ENCODE measurements at places on chromosomes 12 and 14.
A peak's percentile ranks its signal among the peaks of the same experiment; 100 is the strongest.

DNA sequence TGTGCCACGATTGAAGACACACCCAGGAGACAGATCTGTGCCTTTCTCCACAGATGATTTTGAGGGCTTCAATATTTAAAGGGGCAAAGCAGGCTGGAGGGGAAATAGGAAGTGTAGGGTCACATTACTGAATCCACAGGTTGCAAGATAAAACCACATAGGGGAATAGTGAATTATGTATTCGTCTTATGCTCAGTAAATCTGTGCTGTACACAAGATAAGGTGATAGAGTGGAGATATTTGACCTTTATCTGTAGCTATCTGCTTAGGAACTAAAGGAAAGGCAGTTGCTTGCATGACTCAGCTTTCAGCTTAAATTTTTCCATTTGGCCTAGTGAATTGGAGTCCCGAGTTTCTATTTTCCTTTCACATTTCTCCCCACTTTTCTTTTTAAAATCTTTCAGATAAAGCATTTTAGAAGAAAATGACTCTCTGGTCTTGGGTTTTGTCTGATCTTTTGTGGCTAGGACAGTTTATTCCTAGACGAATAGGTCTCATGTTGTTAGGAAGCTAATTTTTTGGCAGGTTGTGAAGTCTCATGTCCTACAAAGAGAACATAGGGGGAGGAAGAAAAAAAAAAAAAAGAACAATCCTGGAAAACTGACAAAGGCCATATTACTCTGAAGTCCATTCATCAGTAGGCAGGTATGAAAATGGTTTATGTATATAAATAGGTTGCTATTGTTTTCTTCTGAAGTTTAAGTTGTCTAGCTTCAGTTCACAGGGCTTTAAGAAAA, 55.4 kb downstream of the FBXO33 start:
- no peak for DNase-seq

DNA sequence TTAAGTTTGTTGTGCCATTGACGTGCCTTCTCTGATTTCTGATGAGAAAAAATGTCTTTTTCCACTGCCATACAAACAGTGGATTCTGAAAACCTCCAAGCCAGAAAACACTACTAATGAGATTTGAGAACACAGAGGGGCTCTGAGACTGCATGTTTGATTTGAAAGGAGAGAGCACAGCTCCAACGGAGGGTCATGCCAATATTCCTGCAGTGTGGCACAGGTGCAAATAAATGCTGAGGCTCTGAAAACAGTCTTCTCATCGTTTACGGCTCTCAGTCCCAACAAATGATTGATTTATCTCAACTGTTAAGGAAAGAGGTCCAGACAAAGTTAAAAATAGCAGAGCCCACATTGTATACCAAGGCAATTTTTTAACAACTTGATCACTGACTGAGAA, 128.7 kb downstream of the KCNH5 start:
- DNase-seq = no peak

GRCh38 chr14:83425138-83425537, 1891.5 kb upstream of the SEL1L start:
- DNase-seq = no peak

GRCh38 chr12:120234643-120235368, 30.7 kb downstream of the PXN start:
- DNase-seq = no peak

DNA sequence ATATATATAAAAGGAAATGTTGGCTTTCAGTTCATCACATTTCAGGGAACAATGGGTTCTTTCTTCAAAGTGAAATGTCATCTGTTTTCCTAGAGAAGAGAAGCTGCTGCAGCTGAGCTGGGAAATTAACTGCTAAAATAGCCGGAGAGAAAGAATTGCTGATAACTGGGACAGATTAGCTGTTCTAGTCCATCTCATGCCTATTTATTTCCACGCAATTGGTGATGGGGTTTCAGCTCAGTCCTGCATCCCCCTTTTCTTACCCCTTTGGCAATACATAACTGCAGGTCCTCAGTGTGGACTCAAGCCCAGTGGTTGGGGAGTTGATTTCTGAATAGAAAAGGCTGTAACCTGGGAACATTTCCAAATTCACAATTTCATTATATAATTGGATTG, 436.9 kb upstream of the TMEM132C start:
- no peak for DNase-seq

- DNase-seq = peak; percentile 12
Measured at GRCh38 chr14:105857220-105857825, 330.9 kb downstream of the TMEM121 start.

- peak; percentile 75 for DNase-seq
Measured at GRCh38 chr12:93502802-93503623, 35.7 kb downstream of the MRPL42 start.

DNA sequence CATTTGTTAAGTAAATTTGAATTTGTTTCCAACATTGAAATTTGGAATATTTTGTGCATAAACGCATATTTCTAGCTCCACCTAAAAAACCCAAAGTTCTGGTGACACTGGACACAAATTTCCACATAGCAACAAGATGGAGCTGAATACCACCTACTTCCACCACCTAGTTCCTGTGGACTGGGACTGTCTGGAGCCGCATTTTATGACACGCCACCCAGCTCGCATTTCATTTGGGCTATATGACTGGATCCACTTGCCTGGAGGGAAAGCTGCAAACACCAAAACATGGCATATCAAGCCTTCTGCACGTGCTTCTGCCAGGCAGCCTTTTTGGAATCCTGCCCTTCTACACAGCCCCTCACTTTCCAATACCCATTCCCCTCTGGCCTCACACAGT, 173.4 kb downstream of the KIF21A start:
- DNase-seq = no peak

GRCh38 chr14:60327447-60328331, 78.7 kb downstream of the PPM1A start:
- DNase-seq = peak; percentile 53

DNA sequence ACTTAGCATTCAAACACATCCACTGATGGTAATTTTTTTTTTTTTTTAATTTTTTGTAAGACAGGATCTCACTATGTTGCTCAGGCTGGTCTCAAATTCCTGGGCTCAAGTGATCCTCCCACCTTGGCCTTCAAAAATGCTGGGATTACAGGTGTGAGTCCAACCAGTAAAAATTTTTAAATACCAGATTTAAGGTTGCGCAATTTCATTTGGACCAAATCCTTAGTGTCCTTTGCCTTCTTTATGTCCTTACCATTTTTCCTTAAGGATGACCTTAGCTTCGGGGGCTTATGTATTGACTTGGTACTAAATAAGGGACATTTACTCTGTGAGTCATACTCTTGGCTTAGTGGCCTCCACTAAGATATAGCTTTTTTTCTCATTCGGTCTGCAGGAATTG, 4.1 kb upstream of the PLBD1 start:
- no peak for DNase-seq

GRCh38 chr12:68148261-68148951, 11.1 kb downstream of the IFNG start:
- DNase-seq = no peak

DNA sequence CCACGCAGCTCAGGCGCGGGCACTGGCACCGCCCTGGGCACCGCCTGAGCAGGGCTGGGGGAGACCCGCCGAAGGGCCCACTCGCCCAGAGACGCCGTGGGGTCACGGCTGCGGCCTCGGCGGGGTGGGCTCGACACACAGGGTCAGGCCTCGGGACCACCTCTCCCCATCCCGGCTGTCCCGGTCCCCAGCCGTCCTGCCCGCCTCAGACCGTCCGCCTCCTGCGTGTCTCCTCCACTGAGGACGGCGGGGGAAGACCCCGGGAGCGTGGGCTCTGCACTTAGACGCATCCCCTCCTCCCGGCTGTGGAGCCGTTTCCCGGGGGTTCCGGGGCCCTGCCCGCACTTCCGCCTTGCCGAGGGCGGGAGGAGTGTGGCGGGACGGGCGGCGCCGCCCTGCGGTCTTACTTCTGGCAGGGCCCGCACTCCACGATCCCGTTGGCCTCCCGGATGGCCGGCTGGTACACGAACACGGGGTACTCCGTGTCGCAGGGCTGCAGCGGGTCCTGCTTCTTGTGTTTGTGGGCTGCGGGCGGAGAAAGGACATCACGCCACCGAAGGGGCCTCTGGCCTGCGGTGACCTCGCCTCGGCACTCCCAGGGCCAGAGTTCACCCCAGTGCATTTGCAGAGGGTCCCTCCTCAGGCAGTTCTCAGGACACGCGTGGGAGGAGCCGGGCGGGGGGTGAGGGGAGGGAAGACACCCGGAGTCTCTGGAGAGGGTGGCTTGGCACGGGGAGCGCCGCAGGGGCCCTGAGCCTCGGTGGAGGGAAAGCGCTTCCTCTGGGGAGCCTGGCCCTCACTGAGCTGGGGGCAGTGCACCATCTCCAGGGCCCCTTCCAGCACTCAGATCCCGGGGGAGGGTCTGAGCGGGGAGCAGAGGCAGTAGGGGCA, 23.1 kb upstream of the LRTM2 start:
- peak; percentile 74 for DNase-seq

DNA sequence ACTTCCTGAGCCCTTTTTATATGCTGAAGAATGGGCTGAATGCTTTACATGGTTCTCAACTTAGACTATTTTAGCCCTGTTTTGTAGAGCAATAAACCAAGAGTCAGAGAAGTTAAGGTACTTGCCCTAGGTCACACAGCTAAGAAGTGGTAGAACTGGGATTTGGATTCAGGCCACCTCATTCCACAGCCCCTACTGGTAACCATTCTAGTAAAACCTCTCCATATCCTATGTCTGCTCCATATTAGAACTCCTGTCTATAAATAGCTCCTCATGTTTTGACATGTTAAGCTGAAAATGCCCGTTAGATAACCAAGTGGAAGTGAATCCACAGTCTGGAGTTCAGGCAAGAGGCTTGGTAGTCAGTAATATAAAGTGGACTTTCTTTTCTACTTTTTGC, 111.6 kb downstream of the HECTD4 start:
- DNase-seq = no peak

DNA sequence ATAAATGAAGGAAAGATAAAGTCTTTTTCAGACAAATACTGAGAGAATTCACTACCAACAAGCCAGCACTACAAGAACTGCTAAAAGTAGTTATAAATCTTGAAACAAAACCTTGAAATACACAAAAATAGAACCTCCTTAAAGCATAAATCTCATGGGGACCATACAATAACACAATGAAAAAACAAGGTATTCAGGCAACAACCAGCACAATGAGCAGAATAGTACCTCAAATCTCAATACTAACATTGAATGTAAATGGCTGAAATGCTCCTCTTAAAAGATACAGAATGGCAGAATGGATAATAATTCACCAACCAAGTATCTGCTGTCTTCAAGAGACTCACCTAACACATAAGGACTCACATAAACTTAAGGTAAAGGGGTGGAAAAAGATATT, 7.7 kb upstream of the IQSEC3 start:
- DNase-seq = no peak

DNA sequence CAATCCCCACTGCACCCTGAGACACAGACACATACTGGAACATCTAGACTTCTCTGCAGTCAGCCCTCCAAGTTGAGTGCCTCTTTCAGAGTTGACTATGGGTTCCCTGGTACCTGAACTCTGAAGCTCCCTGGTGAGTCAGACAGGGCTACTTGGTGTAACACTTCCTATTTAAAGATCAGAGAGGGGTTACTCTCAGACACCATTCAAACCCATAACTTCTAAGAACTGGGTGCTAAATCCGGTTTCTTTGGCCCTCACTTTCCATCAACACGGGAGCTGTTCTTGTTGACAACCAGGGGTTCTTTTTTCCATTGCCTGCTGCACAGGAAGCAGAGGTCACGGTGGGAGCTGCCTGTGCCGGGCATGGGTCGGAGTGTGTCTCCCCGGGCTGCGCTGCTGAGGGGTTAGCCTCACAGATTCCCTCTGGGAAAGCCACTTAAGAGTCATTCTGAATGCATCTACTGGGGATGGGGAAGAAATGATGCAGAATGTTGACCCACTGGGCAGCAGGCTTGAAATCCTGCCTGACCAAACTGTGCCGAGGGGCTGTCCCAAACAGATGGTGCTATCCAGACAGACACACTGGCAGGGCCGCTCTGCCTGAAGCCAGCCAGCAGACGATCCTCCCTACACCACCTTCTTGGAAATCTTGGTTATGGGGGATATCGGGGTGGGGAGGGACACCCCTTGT, 74.1 kb downstream of the PITPNM2 start:
- peak; percentile 65 for DNase-seq

GRCh38 chr12:123106640-123107359, 44.1 kb downstream of the PITPNM2 start:
- DNase-seq = peak; percentile 75

DNA sequence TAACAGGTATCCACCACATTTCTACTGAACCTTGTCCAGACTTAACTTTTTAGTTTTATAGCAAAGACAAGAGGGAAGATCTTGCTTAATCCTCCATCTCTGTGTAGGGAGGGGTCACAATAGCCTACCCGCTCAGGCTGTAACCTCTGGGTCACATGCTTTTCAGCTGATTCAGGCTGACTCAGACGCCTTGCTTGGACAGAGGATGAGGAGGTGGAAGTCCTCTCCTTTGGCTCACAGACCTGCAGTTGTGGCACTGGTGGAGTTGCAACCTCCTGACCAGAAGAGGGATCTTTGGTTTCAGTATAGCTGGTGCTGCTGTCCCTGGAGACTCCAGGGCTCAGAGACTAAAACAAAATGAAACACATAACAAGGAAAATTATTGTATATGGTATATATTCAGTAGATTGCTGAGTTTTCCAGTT, 16.2 kb downstream of the ACIN1 start:
- DNase-seq = no peak

- no peak for DNase-seq
Measured at GRCh38 chr12:117508468-117508867, 147.0 kb upstream of the NOS1 start.

DNA sequence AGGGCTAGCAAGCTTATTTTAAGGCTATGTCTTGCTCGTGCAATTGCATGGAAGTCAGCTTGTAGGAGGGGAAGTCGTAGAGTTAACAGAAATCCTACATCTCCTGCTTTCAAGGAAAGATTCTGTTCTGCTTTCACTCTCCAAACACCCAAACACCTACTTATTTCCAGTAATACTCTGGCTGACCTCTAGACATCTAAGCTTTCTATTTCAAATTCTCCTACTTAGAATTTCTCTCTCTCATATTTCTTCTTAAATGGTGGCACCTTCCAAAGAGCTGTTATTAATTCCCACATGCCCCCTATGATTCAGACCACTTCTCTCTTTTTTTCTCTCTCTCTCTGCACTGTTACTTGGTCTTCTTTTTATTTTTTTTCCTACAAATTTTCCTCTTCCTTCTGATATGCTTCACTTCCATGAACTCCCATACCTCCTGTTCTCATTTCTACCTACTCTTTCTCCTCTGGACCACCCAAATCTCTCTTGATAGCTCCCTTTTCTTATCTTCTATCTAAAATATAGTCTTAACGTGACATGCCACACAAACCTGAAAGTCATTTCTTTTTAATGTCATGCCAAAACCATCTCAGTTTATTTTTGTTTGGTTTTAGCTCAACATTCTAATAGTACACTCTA, 90.8 kb downstream of the RPS6KA5 start:
- DNase-seq = no peak

DNA sequence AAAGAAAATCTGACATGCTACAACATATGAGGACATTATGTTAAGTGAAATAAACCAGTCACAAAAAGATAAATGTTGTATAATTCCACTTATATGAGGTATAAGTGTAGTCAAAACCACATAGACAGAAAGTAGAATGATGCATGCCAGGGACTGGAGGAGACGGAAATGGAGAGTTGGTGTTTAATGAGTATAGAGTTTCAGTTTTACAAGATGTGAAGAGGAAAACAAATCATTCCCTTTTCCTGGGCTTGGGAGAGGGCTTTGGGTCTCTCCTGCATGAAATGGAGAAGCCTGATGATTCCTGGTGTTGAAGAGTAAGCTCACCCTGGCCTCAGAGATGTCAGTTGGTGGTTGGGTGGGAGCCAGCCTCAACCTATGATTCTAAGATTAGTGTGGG, 158.4 kb upstream of the PLXNC1 start:
- DNase-seq = no peak

- DNase-seq = peak; percentile 40
Measured at GRCh38 chr12:46470036-46470627, 97.6 kb upstream of the SLC38A2 start.

- no peak for DNase-seq
Measured at GRCh38 chr12:19688532-19688931, 249.2 kb downstream of the AEBP2 start.
